ENCODE measurements at places on chromosomes 5 and 9.

DNA sequence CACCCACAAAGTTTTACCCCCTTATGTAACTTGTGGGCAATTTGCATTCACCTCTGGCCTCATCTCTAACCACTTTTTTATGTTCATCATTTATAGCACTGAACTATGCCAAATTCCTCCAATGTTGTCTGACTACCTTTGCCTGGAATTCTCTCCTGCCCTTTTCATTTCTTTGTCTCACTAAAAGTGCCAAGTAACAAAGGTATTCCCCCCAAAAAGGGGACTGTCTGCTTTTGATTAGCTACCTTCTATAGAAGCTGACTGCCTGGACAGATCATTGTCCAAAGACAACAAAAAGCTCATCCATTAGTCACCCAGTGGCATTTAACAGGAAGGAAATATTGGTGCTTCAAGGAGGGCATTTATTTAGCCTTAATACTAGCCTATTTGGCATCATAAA is 189.9 kb upstream of the VCAN start:
- DNase-seq: no peak

GRCh38 chr5:171531638-171532037 is 112.2 kb downstream of the FGF18 start:
- DNase-seq: no peak

- no peak for DNase-seq
Measured at GRCh38 chr9:19787672-19788071, 1.2 kb downstream of the SLC24A2 start.

DNA sequence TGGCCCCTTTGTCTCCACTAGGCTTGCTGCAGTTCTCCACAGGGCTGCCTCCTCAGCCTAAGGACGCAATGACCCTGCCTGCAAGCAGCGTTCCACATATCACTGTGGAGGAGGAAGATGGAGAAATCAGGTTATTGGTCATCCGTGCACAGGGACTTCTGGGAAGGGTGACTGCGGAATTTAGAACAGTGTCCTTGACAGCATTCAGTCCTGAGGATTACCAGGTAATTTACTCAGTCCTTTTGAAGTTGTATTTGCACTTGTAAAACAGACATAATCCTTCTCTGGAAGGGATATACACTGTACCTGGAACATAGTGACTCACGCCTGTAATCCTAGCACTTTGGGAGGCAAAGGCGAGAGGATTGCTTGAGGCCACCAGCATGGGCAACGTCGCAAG is 116.6 kb downstream of the ADGRV1 start:
- no peak for DNase-seq

- DNase-seq: no peak
Measured at GRCh38 chr5:177036443-177036842, 13.9 kb downstream of the ZNF346 start.

DNA sequence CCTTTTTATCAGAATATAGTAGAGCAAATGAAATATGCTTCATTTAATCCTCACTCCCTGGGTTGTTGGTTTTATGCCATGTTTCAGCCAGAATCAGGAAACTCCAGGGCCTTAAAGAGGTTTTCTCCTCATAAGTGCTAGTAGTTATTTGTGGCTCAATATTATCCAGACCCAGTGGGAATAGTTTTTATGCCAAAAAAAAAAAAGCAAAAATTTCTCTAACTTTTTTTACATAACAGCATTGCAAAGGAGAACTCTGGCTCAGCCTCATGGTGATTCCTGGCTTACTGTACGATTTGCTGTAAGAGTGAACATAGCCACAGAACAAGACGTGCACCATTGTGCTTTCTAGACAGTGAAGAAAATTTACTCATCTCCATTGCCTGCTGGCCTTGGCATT is 232.5 kb downstream of the PJA2 start:
- DNase-seq: no peak

GRCh38 chr9:136665111-136665703 is 2.5 kb downstream of the EGFL7 start:
- no peak for DNase-seq

GRCh38 chr9:36988848-36989247 is 45.2 kb downstream of the PAX5 start:
- DNase-seq: no peak

DNA sequence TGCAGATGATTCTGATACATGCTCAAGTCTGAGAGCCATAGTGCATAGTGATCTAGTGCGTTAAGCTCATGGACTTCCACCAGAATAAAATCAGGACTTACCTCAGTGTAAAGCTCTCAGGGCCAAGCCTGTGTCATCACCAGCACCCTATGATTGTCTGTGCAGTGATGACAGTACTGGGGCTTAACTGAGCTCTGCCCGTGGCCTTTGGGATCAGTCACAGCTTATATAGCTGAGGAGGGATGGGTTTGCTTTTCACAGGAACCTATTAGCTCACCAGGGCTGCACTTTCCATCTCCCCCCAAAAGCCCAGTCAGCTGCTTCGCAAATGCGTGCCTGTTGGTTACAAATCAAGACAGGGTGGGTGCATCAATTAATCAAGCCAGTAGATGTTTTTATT is 246.9 kb downstream of the NR3C1 start:
- DNase-seq: no peak

GRCh38 chr5:264338-264737 is 7.1 kb upstream of the PDCD6 start:
- DNase-seq: no peak

DNA sequence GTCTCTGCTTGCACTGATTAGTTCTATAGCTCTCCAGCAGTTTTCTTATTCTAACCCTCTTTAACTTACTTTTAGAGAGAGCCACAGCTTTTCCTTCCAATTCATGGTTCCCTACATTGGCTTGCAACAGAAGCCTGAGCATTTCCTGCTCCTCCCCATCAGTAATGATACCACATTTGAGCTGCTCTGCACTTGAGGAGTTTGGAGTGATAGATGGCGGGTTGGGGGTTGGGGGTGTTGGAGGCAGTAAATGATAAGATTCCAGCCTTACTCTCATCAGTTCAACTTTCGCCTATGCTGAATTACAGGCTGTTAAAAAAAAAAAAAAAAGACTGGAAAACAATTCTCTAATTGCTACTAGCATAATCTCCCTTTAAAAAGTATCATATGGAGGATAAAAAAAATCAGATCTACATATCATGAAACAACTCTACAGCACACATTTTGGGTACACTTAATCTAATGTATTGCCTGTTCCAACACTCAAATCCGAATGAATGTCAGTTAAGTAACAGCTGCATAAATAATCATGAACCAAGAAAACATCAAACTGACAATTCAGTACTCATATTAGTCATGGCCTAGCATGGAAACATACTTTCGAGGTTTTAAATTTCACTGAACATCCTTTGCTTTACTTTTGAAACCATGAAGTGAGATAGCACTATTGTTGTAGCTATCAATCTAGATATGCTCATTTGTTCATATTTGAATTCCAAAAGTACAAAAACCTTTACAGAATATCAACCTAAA is 224.7 kb downstream of the NFIB start:
- no peak for DNase-seq

GRCh38 chr9:72384710-72385485 is 19.9 kb upstream of the ZFAND5 start:
- no peak for DNase-seq

GRCh38 chr5:50744776-50745175 is 78.3 kb downstream of the PARP8 start:
- DNase-seq: no peak

- no peak for DNase-seq
Measured at GRCh38 chr5:17223367-17224185, 6.1 kb downstream of the BASP1 start.

DNA sequence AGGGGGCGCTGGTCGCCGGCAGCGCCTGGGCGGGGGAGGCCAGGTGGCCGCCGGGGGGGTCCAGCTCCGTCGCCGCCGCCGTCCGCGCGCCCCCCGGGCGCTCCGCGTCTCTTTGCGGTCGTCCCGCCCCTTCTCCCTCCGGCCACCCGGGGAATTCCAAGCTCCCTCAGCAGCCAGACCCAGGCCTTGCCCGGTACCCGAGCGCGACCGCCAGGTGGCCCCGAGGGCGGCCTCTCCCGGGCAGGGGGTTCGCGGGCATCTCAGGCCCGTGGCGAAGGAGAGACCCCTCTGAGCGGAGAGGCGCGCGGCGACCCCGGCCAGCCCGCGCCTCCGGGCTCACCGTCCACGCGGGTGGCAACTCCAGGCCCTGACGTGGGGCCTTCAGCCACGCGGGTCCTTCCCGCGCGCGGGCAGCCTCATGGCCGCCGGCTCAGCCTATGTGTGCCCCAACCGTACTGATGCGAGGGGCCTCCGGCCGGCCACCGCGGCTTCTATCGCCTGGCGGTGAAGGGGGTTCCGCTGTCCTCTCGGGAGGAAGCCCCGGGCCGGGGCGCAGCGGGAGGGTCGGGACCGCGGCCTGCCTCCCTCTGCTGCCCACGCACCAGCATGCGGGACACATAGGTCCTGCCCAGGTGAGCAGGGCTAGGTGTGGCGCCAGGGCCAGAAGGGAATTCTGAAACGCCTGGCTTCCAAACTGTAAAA is 529 bp upstream of the NRARP start:
- no peak for DNase-seq

DNA sequence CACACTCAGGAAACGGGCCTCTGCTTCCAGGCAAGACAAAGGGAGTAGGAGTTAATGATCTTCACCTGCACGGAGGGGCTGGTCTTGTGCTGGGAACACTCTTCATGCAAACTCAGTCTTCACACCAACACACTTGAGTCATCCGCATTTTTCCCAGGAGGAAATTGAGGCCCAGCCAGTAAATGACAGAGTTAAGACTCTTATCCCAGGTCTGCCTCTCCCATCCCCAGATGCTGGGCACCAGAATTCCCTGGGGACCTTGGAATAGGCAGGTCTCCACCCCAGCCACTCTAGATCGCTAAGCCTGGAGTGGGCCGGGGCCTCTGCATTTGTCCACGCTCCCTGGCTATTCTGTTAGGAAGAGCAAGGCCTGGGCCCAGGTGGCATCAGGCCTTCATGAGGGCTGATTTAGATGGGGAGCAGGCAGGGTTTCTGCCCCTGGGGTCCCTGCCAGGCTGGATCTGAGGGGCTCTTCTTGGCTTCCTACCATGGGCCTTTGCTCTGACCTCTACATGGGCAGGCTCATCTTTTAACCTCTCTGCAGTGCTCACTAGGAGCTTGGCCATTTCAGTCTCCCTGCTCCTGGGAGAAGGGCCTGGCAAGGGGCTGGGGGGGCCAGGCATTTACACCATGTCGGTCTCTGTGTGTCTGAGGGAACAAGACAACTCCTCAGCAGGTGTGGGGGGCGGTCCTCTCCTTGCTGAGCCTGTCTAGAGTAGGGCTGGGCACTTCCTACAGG is 77.3 kb downstream of the AMBP start:
- DNase-seq: no peak

- DNase-seq: no peak
Measured at GRCh38 chr5:96663608-96664007, 1.4 kb downstream of the CAST start.

- DNase-seq: no peak
Measured at GRCh38 chr5:166431456-166431855, 1860.0 kb upstream of the WWC1 start.
